ENCODE measurements at places on chromosomes 6 and 20. TPM values are rescaled to one million over a fixed set of nuclear protein-coding genes. Genes with fewer than 3 reads are reported as not detected.
A peak's percentile ranks its signal among the peaks of the same experiment; 100 is the strongest.

- DNase-seq, result no peak
These were observed 59.3 kb downstream of the GRM4 start for GRCh38 chr6:34086558-34086957.

- DNase-seq, result no peak
These were observed 3.4 kb upstream of the SYS1 start for GRCh38 chr20:45359406-45360148.

GRCh38 chr20:54255157-54255556 is 47.3 kb downstream of the PFDN4 start:
- DNase-seq, result no peak

The TINAG gene
- not detected for total RNA-seq

- peak; percentile 79 for DNase-seq
These were observed 8.6 kb downstream of the NKX2-2 start for GRCh38 chr20:21505161-21505809.

Data from T-helper 17 cell (primary cell).